Stimulated activated CD4-positive, alpha-beta T cell treated with anti-CD3 and anti-CD28 coated beads, Interleukin-1b, Interleukin-23, amount 100 ng/mL, for 24 hours (primary cell): ENCODE measurements at places on chromosomes 11 and 22.

DNA sequence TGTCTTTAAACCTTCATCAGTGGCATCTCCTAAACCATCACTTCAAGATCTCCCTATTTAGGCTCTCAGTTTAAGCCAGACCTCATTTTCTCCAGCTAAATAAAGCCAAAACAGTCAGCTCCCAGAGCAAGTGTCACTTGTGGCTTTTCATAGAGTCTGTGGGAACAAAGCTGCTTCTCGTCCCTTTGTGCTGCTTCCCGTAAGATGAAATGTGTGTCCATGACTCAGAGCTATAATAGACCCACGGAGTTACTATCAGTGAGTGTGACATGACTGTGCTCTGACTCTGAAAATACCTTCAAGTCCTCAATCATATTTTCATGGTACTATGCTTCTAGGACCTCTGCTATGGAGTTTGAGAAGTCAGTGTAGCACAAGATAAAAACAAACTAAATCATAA, 57.3 kb upstream of the SLN start:
- DNase-seq, result no peak

GRCh38 chr11:78733031-78733430, 158.4 kb upstream of the NARS2 start:
- no peak for DNase-seq

- DNase-seq, result no peak
Observed at GRCh38 chr11:112806256-112806655, 155.0 kb upstream of the NCAM1 start.

GRCh38 chr11:116059919-116060318, 555.7 kb upstream of the CADM1 start:
- no peak for DNase-seq

DNA sequence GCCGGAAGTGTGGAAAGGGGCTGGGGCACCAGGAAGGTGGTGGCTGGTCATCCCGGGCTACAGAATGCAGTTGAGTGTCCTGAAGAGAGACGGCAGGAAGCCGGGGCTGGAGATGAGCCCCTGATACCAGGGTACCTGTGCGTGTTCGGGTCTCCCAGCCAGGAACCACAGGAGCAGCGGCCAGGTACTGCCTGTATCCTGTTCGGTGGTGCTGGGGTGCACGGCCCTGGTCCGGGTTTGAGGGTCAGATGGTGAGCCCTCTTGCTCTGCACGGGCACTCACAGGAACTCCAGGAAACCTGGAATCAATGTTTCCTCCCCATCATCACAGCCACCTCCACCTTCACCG, 253.1 kb upstream of the B3GAT1 start:
- DNase-seq, result no peak

DNA sequence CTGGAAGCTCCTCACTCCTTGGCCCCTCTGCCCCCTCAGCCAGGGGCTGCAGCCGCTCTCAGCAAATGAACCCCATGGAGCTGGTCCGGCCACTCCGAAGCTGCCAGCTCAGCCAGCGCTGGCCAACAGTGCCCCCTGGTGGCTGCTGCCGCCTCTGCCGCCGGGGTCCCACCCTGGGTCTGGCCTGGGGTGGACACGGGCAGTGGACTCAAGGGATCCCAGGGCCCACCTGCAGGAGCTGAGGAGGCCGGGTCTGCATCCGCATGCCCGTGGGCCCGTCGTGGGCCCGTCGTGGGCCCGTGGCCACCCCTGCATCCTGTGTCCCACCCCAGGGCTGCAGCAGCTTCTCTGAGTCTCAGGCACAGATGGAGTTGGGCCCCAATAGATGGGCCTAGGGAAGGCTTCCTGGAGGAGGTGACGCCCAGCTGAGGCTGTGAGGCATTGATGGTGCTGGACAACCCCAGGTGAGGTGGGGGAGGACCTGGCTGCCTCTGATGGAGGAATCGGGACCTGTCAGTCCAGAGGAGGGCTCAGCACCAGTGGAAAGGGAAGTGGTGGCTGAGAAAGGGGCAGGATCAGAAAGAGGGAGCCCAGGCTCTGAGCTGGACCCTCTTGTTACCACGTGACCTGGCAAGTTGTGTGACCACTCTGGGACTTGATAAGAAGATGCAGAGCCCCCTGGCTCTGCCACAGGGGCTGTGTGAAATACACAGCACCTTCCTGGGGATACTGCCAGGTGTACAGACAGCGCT, 522.3 kb downstream of the BRD1 start:
- peak; percentile 28 for DNase-seq

DNA sequence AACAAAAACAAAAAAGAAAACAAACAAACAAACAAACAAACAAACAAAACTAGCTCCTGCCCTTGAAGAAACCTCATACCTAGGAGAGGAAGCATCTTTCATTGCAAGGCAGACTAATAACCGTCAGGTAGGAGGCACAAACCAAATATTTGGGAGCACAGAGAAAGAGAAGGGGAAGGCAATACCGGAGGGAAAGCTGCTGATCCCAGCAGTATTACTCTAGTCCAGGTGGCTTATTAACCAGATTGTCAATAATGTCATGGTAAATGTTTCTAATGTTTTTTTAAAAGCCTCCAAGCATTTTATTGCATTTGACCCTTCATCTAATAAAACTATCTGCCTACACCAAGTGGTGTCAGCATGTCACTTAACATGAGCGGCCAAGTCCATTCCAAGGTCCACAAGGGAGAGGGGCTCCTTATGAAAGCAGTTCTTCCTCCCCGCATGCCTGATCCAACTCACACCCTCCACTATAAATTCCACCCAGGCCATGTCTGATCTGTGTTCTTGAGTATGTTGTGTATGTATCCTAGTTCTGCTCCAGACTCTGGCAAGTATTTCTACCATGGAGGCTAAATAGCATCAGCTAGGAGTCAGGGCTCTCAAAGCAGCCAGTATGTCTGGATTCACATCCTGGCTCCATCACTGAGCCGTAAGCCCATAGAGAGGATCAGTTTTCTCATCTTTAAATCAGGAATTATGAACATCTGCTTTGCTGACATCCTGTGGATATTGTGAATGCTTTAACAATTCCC, 208.1 kb upstream of the TENM4 start:
- DNase-seq, result no peak

DNA sequence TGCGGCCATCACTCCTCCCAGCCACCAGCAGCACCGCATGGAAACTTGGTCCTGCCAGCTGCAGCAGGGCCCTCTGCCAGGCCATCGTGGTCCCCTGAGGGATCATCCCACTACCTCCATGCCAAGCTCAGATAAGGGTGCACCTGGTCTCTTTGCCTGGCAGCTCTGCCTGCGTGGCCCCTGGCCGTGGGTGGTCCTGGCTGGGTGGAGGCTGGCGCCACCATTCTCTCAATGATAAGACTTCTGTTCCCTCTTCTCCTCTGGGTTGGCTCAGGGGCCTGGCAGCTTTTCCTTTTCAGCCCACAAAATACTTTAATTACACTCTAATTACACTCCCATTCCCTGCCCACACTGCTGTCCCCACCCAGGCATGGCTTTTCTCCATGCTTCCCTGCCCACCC, 26.8 kb upstream of the TSKU start:
- DNase-seq, result no peak

GRCh38 chr11:130737041-130737830, 179.0 kb downstream of the SNX19 start:
- no peak for DNase-seq

DNA sequence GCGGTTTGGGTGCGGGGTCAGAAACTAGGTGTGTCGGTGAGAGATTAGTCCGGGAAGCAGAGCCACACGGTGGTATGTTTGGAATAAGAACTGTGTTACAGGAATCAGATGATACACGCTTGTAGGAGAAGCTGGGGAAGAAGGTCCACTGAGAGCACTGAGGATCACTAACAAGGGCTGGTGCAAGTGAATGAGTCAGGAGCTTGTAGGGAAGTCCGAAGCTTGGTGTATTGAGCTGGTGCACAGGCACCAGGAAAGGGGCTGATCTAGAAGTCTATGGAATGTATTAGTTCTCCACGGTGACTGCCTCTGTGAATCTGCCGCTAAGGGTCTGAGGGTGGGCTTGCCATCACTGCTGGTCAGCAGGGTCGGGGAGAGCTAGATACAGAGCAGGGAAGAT, 18.8 kb upstream of the GRK3 start:
- DNase-seq, result no peak

DNA sequence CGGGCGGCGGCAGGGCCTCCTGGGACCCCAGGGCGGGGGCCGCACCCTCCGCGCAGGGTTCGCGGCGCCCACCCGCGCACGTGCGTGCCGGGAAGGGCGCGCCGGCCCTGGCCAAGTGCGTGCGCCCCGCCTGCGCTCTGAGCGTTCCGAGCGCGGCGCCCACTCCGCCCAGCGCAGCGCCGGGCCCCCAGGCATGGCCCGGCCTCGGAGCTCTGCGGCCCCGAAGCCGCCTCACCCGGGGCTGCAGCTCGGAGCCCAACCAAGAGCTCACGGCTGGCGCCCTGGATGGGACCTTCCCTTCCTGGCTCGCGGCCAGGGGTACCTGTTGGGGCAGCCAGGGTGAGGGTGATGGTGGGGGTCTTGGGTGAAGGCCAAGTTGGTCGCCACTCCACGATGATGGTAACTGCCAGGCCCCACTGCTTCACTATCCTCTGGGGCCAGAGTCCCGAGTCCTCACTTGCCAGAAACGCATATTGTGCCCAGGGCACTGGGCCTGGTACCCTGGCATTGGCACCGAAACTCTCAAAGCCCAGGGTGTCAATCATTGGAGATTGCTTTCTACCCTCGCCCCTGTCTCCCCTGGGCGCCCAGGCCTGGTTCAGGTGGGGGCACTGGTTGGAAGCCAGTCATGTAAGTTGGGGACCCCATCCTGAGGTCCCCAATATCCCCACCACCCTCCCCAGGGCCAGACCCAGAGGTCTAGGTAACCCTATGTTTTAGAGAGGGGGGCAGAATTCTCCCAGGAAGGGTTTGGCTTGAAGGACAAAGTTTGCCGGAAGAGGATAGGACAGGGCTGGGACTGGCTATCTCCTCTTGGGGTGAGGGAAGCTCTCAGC, 882 bp downstream of the ANO1 start:
- DNase-seq, result no peak

- no peak for DNase-seq
Observed at GRCh38 chr11:49424136-49424535, 215.7 kb upstream of the FOLH1 start.

DNA sequence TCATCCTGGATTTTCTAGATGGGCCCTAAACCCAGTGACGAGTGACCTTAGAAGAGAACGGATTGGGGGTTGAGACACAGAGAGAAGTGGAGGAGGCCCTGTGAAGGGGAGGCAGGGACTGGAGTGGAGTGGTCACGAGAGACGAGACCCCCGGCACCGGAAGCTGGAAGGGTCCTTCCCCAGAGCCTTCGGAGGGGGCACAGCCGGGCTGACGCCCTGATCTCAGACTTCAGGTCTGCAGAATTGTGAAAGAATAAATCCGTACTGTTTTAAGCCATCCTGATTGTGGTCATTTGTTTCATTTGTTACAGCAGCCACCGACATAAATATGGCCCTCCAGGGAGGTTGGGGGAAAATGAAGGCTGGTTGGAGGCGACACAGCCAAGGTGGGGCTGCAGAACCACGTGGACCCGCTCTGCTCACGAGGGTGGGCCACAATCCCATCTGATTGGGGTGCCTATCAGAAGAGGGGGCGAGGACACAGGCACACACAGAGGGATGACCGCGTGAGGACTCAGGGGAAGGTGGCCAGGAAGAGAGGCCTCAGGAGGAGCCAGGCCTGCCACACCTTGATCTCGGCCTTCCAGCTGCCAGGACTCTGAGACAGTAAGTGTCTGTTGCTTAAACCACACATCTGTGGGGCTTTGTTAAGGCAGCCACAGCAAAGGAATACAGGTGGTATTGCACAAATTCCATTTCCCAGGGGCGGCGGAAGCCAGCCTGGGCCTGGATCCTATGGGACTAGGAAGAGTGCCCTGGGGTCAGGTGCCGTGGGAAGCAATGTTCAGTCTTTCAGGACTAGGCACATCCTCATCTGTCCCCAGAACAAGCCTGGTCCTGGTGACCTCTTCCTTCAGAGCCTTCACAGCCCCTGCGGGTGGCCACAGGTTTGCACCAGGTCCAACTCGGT, 73.3 kb upstream of the SHANK2 start:
- DNase-seq, result no peak

DNA sequence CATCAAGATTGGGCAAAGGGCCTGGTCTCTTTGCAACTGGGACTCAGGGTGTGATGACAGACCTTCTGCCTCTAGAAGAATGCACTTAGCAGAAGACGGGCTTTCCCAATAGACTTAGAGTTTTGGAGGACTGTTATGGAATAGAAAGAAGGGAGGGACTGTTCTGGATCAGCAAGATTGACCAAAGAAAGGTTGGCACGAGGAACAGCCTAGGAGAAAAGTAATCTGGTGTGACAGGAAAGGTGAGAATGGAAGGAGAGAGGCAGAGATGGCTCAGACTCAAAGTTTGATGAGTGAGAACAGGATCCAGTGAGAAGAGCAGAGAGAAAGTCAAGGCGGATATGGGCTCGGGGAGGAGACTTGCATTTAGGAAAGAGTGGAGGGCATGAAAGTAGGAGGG, 23.0 kb upstream of the TMEM45B start:
- DNase-seq, result no peak

DNA sequence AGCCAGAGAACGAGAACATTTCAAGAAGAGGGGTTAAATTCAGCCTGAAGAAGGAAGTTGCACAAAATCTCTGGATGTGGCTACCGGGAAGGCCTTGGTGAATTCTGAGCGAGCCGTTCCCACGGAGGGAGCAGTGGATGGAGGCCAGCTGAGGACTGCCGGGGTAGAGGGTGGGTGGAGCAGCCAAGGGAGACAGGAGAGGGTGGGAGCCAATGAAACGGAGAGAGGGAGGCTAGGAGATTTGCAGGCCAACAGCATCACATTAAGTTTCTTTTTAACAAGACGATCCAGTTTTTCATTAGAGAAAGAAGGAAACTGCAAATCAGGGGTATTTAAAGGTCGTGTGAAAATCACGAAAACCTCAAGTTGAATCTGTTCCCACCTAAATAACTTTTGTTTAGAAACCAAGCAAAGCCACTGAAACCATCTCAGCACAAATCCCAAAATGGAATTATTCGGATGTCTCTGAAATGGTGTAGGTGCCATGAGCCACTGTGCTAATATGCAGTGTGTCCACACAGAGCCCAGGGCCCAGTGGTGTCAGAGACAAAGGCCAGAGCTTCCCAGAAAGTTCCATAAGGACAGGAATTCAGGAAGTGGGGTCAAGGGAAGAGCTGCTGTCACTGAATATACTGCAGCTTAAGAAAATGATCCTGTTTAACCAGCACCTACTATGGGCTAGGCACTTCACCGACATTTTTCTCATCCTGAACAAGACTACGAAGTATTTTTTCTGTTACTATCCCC, 59.7 kb upstream of the SLC35C1 start:
- DNase-seq, result no peak
